NCI-H526 treated with DMSO at 0.1 percent for 48 hours (cell line): ENCODE measurements at places on chromosomes 1 and 21.

GRCh38 chr1:245825128-245825901, 670.5 kb downstream of the KIF26B start:
- no peak for DNase-seq

GRCh38 chr1:109404838-109405237, 7.1 kb upstream of the SORT1 start:
- DNase-seq, result no peak

GRCh38 chr1:64922336-64922735, 44.0 kb downstream of the JAK1 start:
- no peak for DNase-seq

- no peak for DNase-seq
Observed at GRCh38 chr1:74343216-74343615, 108.0 kb downstream of the TNNI3K start.

DNA sequence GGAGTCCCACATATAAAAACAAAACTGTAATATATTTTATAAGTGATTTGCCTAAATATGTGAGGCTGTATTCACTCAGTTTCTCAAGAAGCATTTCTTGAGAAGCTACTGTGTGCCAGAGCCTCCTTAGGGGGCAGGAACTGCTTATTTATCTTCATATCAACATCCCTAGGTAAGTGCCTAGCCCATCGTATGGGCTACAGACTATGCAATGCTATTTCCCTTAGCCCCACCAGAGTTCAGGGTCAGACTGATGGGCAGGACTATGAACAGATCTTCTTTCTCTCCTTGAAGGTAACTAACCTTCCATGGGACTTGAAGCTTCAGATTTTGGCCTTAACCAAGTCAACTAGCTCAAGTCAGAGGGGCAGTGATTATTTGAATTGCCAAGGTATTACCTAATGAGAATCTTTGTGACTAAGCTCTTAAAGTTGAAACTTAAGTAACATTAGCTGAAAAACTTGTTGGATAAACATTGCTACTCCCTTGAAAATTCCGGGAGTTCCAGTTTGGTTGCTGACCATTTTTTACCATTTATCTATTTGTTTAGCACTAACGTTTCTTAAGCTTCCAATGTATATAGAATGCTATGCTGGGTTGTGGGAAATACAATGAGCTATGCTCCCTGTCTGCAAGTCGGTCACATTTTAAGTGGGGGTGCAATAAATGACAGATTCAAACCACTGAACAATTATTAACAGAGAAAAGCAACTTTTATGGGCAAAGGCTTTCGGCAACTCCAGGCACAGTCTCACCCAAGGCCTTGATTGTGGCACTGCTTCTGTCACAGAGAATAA, 85.2 kb downstream of the GPR88 start:
- DNase-seq, result no peak

GRCh38 chr1:103525114-103525606, 339 bp upstream of the RNPC3 start:
- peak; percentile 46 for DNase-seq

GRCh38 chr1:3012456-3013291, 8.6 kb upstream of the ACTRT2 start:
- no peak for DNase-seq

- DNase-seq, result no peak
Observed at GRCh38 chr1:80047791-80048190, 1041.3 kb upstream of the ADGRL4 start.

DNA sequence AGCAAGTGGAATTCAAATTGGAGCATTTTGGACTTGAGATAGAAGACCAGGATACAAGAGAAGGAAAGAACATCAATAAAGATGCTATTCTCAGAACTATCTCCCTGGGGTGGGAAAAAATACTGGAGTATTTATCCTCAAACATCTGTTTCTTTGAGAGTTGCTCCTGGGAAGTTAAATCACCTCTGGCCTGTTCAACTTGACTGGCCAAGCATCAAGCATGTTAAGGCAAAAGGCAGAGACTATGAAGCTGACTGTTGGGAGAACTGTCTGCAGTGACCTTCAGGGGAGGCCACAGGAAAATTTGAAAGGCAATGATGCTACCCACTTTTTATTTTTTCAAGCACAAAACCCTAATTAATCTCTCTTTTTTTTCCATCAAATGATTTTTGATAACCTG, 239.0 kb downstream of the NTNG1 start:
- DNase-seq, result no peak

GRCh38 chr1:184890539-184890973, 83.8 kb downstream of the NIBAN1 start:
- DNase-seq, result no peak

DNA sequence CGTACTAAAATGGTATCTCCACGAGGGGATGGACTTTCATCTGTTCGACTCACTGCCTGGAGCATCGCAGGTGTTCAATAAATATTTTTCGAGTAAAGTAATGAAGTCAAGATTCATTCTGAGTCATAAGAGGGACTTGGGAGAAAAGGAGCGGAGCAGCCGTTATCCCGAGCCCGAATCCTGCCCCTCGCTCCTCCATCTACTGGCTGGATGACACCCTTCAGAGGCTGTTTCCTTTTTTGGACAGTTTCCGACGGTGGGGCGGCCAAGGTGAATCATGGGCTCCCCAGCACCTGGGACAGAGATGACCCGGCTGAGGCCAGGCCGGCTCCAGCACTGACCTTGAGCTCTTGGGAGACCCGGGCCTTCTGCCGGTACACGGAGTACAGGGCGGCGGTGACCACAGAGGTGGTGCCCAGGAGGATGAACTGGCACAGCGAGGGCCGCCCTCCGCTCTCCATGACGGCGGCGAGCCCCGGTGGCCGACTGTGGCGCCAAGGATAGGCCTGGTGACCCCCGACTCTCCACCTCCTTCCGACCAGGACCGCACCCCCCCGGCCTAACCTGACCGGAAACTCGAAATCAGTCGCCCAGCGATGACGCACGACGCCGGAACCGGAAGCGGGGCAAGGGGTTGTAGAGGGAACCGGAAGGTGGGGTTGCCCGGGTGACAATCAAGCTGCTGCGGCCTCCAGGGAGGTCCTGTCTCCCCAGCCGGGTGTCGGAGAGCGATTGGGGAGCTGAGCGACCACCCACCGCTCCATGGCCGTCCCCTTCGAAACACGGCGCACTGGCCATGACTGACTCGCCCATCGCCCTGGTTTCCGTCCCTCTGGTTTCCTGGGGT, at the start of gene MUL1:
Gene MUL1 (minus strand): TSS at position 588 of the 847 bp plus-strand sequence. CDS start 127 bp downstream, at position 461.
- peak; percentile 47 for DNase-seq

DNA sequence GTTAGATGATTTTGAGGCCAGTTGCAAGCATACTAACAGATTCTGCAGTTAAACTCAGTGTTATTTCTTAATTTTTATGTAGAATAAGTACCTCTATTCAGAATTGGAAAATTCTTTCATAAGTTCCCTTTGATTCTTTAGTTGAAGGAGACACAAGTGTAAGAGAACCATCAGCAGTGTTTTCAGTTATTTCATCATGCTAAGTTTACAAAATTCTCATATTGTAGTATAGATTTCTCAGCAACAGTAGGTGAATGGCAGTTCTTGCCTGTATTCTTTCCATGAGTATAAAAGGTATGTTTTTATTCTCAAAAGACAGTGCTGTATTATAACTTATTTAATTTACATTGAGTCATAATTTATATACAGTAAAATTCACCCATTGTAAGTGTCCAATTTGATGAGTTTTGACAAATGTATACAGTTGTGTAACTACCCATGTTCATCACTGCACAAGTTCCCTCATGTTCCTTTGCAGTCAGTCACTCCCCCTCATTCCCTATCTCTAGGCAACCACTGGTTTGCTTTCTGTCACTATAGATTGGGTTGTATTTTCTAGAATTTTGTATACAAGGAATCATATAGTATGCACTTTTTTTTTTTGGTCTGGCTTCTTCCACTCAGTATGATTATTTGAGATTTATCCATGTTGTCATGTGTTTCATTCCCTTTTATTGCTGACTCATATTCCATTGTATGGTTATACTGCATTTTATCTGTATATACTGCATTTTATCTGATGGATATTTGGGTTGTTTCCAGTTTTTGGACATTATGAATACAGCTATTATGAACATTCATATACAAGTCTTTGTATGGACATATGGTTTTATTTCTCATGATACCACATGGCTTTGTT, 3.9 kb downstream of the RPS6KC1 start:
- DNase-seq, result no peak

GRCh38 chr1:61887076-61887867, 145.0 kb downstream of the PATJ start:
- DNase-seq, result no peak
